ENCODE measurements at places on chromosomes 3 and 15.

DNA sequence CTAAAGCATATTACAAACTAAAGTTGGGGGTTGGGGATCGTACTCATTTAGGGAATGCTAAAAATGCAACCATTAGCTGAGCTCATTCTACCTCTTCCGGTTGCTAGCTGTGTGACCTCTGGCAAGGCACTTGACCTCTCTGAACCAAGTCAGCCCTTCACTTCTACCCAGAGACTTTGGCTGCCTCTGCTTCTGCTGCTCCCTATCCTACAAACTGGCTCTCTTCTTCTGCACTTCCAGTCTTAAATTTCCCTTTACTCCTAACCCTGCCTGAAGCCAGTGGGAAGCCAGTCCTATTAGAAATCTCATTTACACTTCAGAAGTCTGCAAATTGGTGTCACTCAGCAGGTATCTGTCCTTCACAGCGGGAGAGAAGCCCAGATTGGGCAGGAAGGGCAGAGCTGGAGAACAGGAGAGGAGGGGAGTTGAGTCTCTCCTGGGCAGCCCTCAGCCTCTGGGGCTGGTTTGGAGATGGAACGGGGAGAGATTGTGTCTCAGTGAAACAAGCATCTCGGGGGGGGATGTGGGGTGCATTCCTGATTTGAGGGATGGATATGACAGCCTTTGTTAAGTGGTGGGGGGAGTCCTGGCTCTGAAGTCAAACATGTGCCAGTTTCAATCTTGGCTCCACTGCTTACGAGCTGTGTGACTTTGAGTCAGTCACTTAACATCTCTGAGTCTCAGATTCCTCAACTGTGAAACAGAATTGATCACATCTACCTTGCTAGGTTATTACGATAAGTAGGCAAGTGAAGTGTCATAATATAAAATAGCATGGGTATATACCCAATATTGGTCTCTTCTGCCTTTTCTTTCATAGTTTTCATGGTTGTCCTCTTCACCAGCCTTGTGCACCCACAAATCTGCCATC, 7.8 kb upstream of the AEN start:
- no peak overlapping the region for H3K4me3 ChIP-seq
- peaks cover 7% of the 10 kb centered on the region for H3K4me1 ChIP-seq
- no peak overlapping the region for H3K27ac ChIP-seq
- DNase-seq: no peak
- H3K27me3 ChIP-seq: peaks cover 16% of the 10 kb centered on the region

DNA sequence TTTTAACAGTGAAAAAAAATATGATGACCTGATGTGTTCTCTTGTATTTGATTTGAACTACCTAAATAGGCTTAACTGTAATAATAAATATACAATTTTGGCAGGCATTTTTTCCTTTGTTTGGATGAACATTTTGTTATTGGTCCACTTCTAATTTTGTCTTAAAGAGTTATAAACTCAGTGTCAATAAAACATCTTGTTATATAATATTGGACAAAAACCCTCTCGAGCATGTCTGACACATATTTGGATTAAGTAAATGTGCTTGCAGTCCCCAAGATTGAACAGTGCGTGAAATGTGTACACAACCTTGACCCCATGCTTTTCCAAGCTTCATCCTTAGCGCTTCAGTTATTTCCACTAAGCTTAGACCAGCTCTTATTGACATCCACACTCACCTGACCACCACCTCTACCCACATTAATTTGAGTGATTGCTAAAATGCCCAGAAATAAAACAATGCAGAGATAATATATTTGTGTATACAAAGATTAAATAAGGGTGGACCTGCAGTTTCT, 131.7 kb upstream of the ZBED2 start:
- H3K36me3 ChIP-seq: peaks cover under 1% of the 10 kb centered on the region
- H3K4me1 ChIP-seq: peaks cover 34% of the 10 kb centered on the region
- H3K27me3 ChIP-seq: no peaks in the 10 kb centered on the region

- H3K27me3 ChIP-seq: no peaks in the 10 kb centered on the region
- DNase-seq: no peak
- H3K27ac ChIP-seq: no peak overlapping the region
- no peak overlapping the region for H3K4me3 ChIP-seq
- H3K4me1 ChIP-seq: peaks cover 17% of the 10 kb centered on the region
These were observed 5.4 kb downstream of the CRYGS start for GRCh38 chr3:186538779-186539178.

DNA sequence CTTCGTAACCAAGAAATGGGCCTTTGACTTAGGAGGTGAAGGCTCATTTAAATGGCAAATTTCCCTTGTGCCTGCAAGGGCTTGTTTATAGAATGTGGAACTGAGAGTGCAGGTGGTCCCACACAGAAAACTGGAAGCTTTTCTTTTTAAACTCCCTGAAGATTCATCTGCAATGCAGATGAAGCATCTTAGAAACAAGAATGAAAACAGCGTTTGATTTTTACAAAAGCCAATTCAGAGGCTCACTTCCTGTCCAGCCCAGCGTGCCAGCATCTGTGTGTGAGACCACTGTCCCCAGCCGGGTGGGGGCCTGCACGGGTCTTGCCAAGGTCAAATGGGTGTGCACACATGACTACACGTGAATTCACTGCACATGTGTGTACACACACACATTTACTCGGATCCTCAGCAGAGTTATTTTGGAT, 94.7 kb downstream of the LINGO1 start:
- no peaks in the 10 kb centered on the region for H3K36me3 ChIP-seq
- no peak for DNase-seq
- H3K4me3 ChIP-seq: no peak overlapping the region
- H3K4me1 ChIP-seq: peaks cover 8% of the 10 kb centered on the region
- H3K27me3 ChIP-seq: peaks cover 5% of the 10 kb centered on the region

DNA sequence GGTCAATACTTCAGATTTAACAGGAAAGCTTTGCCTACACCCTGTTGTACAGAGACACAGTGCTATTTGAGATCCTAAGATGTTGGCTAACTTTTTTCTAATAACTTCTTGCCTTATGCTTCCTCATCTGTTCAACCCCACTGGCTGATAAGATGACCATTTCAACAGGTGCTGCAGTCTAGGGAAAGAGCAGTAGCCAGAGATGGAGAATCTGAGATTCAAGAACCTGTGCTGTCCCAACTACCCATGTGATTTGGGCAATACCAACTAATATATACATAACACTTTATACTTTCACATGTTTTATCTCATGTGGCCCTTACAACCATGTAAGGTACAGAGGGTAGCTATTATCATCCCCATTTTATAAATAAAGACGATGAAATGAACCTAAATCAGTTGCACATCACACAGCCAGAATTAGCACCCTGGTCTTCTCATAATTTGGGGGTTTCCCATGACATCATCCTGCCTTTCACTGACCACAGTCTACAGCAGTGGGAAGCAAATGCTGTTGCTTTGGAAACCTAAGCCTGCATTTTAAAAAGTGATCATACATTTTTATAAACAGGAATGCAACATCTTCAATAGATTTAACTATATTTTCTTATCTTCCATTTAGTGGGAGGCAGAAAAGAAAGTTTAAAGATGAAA, 9.7 kb downstream of the TTC23 start:
- no peak overlapping the region for H3K27ac ChIP-seq
- H3K27me3 ChIP-seq: no peaks in the 10 kb centered on the region

DNA sequence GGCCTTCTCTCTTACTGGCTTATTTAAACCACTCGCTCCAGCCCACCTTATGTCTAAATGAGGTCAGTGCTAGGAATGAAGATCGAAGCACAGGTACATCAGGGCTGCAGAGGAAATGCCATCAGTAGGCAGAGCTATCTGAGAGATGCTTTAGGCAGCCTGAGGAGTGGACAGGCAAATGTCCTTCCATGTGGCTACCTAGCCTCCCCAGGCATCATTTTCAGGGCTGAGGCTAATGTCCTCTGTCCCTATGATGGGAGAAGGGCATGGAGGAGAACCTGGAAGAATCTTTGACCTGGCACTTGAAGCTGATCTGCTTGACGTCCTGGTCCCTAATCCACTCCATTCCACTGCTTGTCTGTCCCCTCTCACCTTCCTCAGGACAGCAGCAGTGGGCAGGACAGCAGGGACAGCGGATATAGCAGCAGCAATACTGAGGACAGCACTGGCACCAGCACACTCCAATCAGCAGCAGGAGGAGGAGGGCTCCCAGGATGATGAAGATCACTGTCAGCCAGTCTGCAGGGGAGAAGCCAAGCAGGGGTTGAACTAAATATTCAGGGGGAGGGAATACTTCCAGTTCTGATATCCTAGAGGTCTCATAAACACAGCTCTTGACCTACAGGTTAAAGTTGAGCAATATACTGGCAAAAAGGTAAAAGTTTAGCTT, 21.0 kb downstream of the ILDR1 start:
- no peak overlapping the region for H3K27ac ChIP-seq
- H3K27me3 ChIP-seq: no peaks in the 10 kb centered on the region
- H3K4me3 ChIP-seq: no peak overlapping the region
- DNase-seq: no peak
- peaks cover 25% of the 10 kb centered on the region for H3K4me1 ChIP-seq

GRCh38 chr3:152970851-152971250, 135.9 kb downstream of the P2RY1 start:
- no peaks in the 10 kb centered on the region for H3K27me3 ChIP-seq
- peaks cover 30% of the 10 kb centered on the region for H3K4me1 ChIP-seq
- no peak for DNase-seq
- H3K36me3 ChIP-seq: no peaks in the 10 kb centered on the region
- H3K4me3 ChIP-seq: no peak overlapping the region

DNA sequence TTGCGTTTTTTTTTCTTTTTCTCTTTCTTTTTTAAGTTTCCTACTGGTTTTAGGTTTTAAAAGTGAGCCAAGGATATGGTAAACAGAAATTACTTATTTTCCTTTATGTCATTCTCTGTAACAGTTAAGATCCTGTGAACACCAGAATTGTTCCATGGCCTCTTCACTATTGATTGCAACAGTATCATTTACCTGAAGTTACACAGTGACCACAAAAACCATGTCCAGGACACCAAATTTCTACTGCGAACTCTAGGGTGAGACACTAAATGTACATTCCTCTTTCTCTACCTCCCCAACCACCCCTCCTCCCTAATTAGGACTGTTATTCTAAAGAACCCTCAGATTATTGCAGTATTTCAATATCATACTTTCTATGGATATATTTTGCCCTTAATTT, 280.9 kb downstream of the FOXP1 start:
- DNase-seq: no peak
- H3K4me3 ChIP-seq: no peak overlapping the region
- no peaks in the 10 kb centered on the region for H3K27me3 ChIP-seq
- no peaks in the 10 kb centered on the region for H3K4me1 ChIP-seq
- H3K36me3 ChIP-seq: no peaks in the 10 kb centered on the region

DNA sequence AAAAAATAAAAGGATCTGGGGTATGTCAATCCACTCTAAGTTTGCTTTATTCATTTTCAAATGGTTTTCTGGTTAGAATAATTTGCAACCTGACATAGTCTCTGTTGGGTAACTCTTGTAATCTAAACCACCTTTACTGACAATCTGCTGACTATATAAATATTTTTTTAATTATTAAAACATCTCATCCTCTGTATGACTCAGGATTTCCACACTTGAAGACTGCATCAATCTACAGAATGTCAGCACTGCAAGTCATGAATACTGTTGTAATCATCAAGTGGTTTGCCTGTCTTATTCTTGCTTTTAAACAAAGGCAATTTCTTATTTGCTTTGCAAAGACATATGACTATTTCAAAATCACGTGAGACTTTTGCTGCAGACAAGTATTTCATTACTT, 42.1 kb downstream of the VGLL3 start:
- peaks cover 15% of the 10 kb centered on the region for H3K4me1 ChIP-seq
- no peaks in the 10 kb centered on the region for H3K36me3 ChIP-seq
- DNase-seq: no peak
- H3K27me3 ChIP-seq: no peaks in the 10 kb centered on the region
- no peak overlapping the region for H3K4me3 ChIP-seq
- H3K27ac ChIP-seq: no peak overlapping the region

DNA sequence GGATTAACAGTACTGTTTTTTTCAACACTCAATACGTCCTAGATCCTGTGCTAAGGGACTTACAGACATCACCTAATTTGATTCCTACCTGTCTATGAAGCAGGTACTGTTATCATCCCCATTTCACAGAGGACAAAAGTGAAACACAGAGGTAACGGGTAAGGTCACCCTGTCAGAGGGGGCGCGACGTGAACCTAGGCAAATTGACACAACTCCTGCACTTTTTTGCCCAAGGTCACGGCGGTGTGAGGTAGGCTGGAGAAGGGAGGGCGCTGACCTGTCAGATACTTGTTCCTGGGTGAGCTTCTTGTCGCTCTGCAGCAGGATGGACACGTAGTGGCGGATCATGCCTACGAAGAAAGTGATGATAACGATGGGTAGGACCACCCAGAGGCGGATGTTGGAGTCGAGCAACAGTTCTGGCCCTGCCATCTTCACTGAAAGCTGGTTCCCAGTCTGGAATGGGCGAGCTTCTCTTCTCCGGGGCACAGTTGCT, 363 bp downstream of the EMC3 start:
- no peaks in the 10 kb centered on the region for H3K36me3 ChIP-seq
- H3K4me3 ChIP-seq: peak overlapping the region; percentile 95
- DNase-seq: no peak
- H3K27ac ChIP-seq: peak overlapping the region; percentile 90

- H3K27me3 ChIP-seq: no peaks in the 10 kb centered on the region
- H3K4me3 ChIP-seq: no peak overlapping the region
- no peak for DNase-seq
- no peak overlapping the region for H3K27ac ChIP-seq
- no peaks in the 10 kb centered on the region for H3K4me1 ChIP-seq
These were observed 21.2 kb downstream of the NGRN start for GRCh38 chr15:90286678-90287077.

- H3K36me3 ChIP-seq: no peaks in the 10 kb centered on the region
- no peaks in the 10 kb centered on the region for H3K27me3 ChIP-seq
- H3K27ac ChIP-seq: no peak overlapping the region
- DNase-seq: no peak
These were observed 1274.4 kb upstream of the EPHA6 start for GRCh38 chr3:95539950-95540483.

DNA sequence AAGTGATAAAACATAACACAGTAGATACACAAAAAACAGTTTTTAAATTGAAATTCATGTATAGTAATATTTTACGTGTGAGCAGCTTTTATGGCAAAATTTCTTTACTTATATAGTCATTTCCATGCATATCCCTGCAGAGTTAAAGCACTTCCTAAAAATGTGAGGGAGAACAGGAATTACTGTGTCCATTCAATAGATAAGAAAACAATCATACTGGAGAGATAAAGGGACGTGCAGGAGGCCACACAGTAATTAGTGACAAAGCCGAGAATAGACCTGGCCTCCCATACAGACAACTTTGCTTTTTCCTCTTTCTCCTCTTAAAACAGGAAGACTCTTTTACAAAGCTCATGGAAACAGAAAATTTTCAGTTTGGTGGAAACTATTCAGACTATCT, 247.5 kb downstream of the CDIN1 start:
- no peaks in the 10 kb centered on the region for H3K36me3 ChIP-seq
- H3K27me3 ChIP-seq: no peaks in the 10 kb centered on the region
- no peak for DNase-seq
- no peak overlapping the region for H3K27ac ChIP-seq
- peaks cover 4% of the 10 kb centered on the region for H3K4me1 ChIP-seq
- no peak overlapping the region for H3K4me3 ChIP-seq

- H3K27ac ChIP-seq: no peak overlapping the region
- H3K4me3 ChIP-seq: no peak overlapping the region
- no peak for DNase-seq
- no peaks in the 10 kb centered on the region for H3K36me3 ChIP-seq
- H3K4me1 ChIP-seq: no peaks in the 10 kb centered on the region
These were observed 319.0 kb downstream of the GABRB3 start for GRCh38 chr15:26453914-26454313.

Measured in keratinocyte (primary cell).